ENCODE measurements at places on chromosomes 3 and 15.

GRCh38 chr3:6770397-6770690, 90.6 kb upstream of the GRM7 start:
- no peak for DNase-seq

- no peak for DNase-seq
These were observed 471.0 kb downstream of the FOXP1 start for GRCh38 chr3:71112576-71112975.

DNA sequence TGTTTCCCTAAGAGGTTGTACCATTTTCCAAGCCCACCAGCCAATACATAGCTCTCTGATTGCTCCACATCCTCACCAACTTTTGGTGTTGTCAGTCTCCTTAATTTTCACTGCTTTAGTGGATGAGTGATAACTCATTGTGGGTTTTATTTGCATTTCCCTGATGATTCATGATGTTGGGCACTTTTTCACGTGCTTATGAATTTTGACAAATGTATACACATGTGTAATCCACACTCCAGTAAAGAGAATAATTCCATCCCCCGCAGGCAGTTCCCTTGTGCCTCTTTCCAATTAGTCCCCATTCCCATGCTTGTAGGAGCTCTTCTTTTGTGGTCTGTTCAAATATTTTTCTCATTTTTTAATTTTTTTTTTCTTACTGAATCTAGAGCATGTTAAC, 52.4 kb downstream of the ANP32A start:
- no peak for DNase-seq

DNA sequence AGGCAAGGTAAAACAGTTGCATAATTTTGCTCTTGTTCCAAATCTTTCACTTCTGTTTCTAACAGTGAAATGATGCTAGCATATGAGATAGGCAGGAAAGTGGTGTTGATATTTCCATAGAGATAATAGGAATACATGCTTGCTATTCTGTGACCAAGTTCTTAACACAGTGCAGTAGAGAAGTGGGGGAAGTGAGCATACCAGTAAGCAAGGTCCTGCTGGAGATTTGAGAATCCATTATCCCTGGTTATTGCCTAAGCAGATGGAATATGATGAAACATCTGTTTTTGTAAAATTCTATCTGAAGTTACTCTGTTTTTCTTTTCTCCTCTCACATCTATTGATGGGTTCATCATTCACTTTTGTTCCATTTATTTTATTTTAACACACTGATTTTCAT, 28.7 kb downstream of the USP8 start:
- no peak for DNase-seq

GRCh38 chr3:52345521-52346109, 29.5 kb downstream of the DNAH1 start:
- no peak for DNase-seq

GRCh38 chr3:182533394-182533793, 259.9 kb upstream of the ATP11B start:
- no peak for DNase-seq

DNA sequence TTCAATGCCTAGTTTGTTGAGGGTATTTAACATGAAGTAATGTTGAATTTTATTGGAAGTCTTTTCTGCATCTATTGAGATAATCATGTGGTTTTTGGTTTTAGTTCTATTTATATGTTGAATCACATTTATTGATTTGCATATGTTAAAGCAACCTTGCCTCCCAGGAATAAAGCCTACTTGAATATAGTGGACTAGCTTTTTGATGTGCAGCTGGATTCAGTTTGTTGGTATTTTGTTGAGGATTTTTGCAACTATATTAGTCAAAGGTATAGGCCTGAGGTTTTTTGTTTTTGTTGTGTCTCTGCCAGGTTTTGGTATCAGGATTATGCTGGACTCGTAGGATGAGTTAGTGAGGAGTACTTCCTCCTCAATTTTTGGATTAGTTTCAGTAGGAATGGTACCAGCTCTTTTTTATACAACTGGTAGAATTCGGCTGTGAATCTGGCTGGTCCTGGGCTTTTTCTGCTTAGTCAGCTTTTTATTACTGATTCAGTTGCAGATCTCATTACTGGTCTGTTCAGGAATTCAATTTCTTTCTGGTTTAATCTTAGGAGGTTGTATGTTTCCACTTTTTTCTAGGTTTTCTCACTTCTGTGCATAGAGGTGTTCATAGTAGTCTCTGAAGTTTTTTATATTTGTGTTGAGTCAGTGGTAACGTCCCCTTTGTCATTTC, 209.8 kb upstream of the RBMS3 start:
- DNase-seq: no peak

- DNase-seq: no peak
These were observed 49.8 kb downstream of the RUBCN start for GRCh38 chr3:197686899-197687298.

GRCh38 chr3:48945891-48946549, 27.4 kb downstream of the ARIH2 start:
- no peak for DNase-seq

DNA sequence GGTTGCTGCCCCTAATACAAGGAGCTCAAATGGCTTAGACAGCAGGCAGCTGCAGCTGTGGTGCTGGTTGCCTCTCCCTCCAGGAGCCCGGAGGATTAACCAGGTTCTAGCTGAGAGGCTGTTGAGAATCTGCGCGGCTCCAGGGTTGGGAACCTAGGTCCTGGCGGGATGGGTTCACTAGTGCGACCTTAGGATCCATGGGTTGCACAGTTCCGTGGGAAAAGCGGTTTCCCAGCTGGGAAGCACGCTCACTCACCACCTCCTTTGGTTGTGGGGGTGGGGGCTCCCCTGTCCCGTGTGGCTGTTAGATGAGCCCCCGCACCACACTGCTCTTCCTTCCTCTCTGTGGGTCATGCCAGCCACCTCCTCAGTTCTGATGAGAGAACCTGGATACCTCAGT, 375.1 kb upstream of the ARRDC4 start:
- no peak for DNase-seq

DNA sequence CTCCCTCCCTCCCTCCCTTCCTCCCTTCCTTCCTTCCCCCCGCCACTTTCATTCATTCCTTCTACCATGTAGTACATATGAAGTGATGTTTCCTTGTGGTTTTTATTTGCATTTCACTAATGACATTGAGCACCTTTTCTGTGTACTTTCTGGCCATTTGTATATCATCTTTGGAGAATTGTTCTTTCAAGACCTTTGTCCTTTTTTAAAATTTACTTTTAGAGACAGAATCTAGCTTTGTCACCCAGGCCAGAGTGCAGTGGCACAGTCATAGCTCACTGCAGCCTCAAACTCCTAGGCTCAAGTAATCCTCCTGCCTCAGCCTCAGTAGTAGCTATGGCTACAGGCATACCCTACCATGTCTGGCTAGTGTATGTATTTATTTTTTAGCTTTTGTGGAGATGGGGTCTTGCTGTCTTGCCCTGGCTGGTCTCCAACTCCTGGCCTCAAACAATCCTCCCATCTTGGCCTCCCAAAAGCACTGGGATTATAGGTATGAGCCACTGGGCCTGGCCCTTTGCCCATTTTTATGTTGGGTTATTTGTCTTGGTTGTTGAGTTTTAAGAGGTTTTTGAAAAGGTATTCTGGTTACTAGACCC, 42.0 kb upstream of the CTDSPL2 start:
- no peak for DNase-seq

- DNase-seq: no peak
These were observed 82.7 kb downstream of the IL1RAP start for GRCh38 chr3:190596349-190597285.

DNA sequence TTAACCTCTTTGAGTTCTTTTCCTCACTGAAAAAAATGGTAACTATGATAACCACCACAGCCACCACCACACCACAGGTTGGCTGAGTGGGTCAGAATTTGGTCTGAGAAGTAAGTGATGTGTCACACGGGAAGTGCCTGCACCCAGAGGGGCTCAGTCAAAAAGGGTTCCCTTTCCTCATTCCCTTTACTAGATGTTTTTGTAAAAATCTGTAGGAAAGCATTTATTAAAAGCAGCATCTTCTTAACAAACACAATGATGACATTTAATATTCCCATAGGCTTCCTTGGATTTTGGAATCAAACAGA, 23.2 kb downstream of the CFAP92 start:
- no peak for DNase-seq

DNA sequence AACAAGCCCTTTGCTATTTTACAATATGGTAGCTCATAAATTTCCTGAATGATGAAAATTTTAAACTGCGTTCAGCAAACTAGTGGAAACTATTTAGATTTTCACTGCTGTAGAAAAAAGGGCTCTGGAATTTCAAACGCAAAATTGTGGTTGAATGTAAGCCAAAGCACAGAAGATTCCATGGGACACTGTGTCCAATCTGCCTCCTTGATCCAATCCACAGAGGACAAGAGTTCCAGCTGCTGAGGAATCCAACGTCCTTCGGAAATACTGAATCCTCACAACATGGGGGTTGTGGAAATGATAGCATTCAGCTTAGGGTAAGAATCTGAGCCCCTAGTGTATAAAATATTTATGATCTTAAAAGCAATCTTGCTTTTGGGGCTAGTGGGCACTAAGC, 161.0 kb downstream of the PLD1 start:
- DNase-seq: no peak

- DNase-seq: peak; percentile 78
These were observed 16.1 kb downstream of the SH2D7 start for GRCh38 chr15:78108300-78109084.

GRCh38 chr15:80439140-80439539, 35.0 kb downstream of the ARNT2 start:
- no peak for DNase-seq

GRCh38 chr15:74833376-74834107, 7.1 kb downstream of the CPLX3 start:
- no peak for DNase-seq

GRCh38 chr3:129061888-129062834, 1.6 kb downstream of the GP9 start:
- DNase-seq: no peak

- no peak for DNase-seq
These were observed 72.8 kb upstream of the ICE2 start for GRCh38 chr15:60551781-60552161.

DNA sequence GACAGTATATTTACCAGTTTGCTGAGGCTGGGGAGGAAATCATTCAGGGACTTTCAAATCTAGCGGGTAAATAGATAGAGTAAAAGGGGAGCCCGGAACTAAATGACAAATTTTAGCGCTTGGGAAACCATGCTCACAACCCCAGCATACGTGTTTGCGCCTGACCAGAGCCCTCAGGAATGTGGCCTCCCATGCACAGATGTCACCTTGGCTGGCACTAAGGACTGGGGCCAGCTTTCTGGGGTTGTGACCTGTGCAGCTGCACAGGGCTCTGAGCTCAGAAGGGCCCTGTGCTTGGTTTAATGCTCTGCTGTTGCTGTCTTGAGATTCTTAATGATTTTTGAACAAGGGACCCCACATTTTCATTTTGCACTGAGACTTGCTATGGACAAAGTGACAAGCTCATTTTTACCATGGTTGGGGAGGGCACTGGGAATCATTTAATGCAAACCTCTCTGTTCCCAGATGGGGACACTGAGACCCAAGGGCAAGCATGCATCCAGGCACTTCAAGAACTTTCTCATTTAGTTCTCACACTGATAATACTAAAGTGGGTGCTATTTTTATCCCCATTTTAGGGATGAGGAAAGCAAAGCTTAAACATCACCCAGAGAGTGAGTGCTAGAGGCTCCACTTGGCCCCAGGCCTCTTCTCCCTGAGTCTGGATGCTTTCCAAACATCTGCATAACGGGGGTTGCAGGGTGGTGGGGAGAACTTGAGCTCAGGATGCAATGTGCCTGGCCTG, 44.1 kb upstream of the FAM107A start:
- DNase-seq: no peak

DNA sequence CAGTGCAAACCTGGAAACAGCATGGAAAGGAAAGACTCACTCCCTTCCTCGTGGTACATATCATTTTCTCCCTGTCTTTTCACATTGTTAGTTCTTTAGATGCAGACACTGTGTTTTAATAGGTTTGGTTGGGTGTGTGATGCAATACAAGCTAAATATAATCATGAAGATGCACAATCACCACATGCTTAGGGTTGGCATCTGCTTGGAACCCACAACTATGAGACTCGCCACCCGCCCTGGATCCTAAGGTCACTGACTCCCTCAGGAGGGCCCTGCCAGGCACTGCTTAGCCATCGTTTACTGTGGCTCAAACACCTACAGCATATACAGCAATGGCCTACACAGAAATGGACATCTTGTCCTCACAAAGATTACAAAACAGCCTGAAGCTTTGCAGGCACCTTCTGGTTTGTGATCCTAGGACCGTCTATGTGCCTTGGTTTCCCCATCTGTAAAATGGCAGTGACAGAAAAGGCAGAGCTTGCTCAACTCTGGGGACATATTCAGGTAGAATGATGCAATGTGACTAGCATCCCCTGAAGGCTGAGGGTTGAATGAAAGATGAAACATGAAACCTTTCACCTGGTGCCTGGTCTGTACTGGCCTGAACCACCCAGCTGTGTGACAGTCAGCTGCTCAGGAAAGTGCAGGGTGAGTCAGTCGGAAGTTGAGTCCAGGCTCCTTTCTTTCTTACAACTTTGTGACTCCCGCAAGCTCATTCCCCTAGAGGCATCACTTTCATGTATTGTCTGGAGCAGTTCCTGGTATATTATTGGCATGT, 123.6 kb upstream of the PFN2 start:
- DNase-seq: no peak

- no peak for DNase-seq
These were observed 24.1 kb downstream of the SIDT1 start for GRCh38 chr3:113556316-113556945.

All from stimulated activated CD4-positive, alpha-beta T cell treated with anti-CD3 and anti-CD28 coated beads, Interleukin-12 subunit alpha, Interleukin-12 subunit beta, amount 100 ng/mL, for 4 hours (primary cell).